Activated CD8-positive, alpha-beta T cell treated with anti-CD3 and anti-CD28 coated beads for 36 hours (primary cell): ENCODE measurements at places on chromosomes 12 and 14.

DNA sequence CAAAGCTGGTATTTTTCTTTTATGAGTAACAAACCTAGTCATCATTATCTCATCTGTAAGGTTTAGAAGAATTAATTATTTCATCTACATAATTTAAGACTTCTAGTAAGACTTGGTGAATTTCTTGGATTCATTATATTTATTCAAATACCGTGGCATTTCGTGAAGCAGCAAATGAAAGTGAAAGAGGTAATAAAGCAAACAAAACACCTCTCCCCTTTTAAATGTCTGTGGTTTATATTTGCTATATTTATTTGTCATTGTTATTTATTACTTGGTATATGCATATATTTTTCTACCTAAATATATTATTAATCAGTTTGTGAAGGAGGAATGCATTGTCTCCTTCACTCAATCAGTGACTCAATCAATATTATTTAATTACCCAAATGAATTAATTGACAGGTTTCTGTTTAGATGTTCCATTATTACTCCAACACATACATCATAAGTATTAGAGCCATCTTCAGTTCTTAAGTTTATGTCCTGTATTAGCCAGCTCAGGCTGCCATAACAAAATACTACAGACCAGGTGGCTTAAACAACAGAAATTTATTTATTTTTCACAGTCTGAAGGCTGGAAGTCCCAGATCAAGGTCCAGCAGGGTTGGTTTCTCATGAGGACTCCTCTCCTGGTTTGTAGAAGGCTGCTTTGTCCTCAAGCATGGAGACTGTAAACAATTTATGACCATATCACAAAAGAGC is 6.6 kb downstream of the CFAP54 start:
- DNase-seq: no peak

GRCh38 chr14:65840118-65840751 is 427.7 kb downstream of the FUT8 start:
- no peak for DNase-seq

DNA sequence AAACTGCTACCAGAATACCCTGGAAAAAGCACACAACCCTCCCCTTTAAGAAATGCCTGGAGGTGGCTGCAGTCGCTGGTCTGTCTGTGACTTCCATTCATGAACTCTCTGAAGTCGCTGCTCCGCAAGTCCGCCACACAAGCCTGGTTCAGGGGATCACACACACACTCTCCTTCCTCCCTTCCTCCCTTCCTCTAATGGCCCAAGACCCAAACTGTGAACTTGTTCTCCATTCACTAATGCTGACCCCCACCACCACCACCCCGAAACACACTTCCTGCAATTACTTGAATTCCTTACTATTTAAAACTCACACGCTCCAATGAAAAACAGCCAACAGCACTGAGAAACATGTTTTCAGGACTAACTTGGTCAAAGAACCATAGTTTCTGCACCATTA is 1.0 kb upstream of the LMO3 start:
- no peak for DNase-seq

- no peak for DNase-seq
Observed at GRCh38 chr12:132740313-132740646, 21.4 kb downstream of the ANKLE2 start.

- DNase-seq: peak; percentile 75
Observed at GRCh38 chr12:122203301-122204166, at the start of gene B3GNT4. Gene B3GNT4 (plus strand): TSS chr12:122203709. CDS start chr12:122204619, 910 bp downstream.

GRCh38 chr12:47078733-47079467 is 521 bp upstream of the PCED1B start:
- peak; percentile 68 for DNase-seq

DNA sequence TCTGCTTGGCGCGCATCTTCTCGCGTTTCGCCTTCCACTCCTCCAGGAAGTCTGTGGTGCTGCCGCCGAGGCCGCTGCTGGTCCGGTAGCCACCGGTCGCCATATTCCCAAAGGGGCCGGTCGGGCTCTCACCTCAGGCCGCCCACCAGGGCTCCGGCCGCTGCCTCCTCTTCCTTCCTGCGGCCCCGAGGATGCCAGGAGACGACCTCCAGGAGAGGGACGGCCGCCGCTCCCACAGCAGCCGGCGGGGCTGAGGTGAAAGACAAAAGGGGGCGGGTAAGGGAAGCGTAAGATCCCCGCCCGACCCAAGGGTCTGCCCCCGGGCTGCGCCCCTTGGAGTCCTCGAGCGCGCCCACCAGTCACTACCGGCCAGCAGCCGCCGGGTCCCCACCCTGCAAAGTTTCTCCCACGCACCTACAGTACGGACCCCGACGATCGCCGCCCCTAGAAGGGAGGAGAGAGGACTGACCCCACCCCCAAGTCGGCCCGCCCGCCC is 574 bp downstream of the PAWR start:
- DNase-seq: no peak

DNA sequence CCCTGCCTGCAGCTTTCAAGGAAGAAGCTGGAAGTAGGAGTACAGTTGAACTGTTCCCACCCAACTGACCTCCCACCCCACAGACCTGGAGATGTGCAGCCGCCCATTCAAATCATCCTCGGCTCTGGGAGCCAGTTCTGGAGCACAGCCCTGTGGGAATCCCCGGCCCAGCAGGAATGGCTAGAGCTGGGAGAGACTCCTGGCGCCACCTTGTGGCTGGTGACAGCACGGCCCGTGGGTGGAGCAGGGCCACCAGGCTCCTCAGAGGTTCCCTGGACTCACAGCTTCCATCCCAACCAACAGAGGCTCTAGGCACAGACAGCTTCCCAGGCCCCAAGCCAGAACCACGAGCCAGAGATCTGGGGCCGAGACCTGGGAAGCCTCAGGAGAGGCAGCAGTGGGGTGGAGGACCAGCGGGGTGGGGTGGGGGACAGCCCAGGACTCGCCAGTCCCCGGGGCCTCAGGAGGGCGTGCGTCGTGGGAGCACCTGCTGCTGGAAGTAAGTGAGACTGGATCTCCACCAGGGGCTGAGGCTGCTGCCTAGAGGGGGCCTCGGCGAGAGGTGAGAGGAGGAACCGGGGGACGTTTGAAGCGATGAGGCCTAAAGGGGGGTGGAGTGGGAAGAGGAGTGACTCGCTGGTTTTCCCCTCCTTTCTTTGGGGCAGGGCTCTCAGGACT is 43.4 kb downstream of the RNF34 start:
- peak; percentile 79 for DNase-seq

- no peak for DNase-seq
Observed at GRCh38 chr12:12800406-12801180, 12.6 kb upstream of the DDX47 start.

DNA sequence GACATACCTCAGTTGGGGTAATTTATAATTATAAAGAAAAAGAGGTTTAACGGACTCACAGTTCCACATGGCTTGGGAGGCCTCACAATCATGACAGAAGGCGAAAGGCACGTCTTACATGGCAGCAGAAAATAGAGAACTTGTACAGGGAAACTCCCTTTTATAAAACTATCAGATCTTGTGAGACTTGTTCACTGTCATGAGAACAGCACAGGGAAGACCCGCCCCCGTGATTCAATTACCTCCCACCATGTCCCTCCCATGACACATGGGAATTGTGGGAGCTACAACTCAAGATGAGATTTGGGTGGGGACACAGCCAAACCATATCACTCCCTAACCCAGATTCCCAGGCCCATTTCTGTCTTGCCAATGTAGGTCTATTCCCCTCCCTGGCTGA is 22.1 kb downstream of the MYO1H start:
- no peak for DNase-seq

DNA sequence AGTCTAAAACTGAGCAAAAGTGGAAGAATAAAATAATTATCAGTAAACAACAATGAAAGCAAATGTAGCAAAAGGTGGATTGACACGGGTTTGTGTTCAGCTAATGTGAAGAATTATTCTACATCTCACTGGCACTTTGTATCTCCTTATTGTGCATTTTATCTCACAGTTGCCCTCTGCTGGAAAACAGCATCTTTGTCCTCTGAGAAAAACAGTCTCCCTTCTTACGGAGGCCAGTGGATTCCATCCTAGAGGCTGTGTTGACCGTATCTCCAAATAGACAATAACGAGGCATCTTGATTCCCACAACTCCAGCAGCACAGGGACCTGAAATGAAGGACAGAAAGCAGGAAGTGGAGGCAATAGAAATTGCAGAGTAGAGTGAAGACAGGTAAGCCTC is 51.3 kb upstream of the PLBD1 start:
- no peak for DNase-seq

- DNase-seq: no peak
Observed at GRCh38 chr14:34711169-34711568, 3.2 kb downstream of the CFL2 start.

GRCh38 chr12:13101821-13102375 is 1.6 kb downstream of the GSG1 start:
- DNase-seq: peak; percentile 39

DNA sequence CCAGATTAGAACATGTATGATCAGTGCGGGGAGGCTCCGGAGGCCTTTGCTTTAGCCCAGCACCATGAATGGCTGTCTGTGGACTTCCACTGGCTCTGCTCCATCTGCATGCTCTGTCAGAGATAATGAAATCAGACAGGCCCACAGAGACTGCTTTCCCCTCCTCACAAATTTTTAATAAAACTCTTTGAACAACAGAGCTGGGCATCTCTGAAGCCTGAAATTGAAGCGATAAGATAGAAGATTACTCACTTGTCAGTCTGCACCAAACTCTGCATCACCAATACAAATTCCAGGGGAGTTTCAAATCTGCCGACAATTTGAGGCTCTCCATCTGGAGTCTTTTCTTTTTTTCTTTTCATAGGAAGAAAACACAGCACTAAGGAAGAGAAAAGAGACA is 110.0 kb downstream of the DYRK2 start:
- no peak for DNase-seq

GRCh38 chr12:29719381-29719780 is 64.4 kb downstream of the TMTC1 start:
- no peak for DNase-seq

- no peak for DNase-seq
Observed at GRCh38 chr12:12819221-12819620, 6.1 kb downstream of the DDX47 start.

- no peak for DNase-seq
Observed at GRCh38 chr12:85440271-85440670, 160.3 kb downstream of the ALX1 start.

GRCh38 chr12:14563046-14563445 is 4.6 kb downstream of the PLBD1 start:
- DNase-seq: no peak

DNA sequence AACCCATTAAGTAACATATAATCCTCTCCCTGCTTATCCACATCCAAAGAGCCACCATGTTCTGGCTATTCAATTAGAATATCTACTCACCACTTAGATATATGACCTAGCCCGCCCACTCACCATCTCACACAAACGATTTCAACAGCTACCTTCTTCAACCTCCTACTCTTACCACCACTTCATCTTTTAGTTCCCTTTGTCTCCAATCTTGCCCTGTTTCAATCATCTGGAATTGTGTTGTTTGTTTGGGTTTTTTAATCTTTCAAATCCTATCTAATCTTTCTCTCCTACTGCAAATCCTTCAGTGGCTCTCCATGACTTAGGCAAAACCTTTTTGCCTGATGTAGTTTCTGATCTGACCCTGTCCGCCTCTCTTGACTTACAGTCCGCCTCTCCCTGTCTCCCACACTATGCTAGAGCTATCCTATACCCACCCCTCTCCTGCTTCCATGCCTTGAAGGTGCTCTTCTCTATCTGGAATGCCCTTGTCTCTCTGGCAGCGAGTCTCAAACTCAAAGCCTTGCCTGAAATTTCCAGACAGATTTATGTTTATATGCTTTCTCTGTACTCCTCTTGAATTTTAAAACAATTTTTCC is 161.0 kb upstream of the CRY1 start:
- no peak for DNase-seq

- no peak for DNase-seq
Observed at GRCh38 chr14:77006132-77006531, 22.4 kb downstream of the IRF2BPL start.

GRCh38 chr14:45426685-45427282 is 173.8 kb upstream of the MIS18BP1 start:
- DNase-seq: no peak

- no peak for DNase-seq
Observed at GRCh38 chr12:7498809-7499208, 4.8 kb downstream of the CD163 start.

DNA sequence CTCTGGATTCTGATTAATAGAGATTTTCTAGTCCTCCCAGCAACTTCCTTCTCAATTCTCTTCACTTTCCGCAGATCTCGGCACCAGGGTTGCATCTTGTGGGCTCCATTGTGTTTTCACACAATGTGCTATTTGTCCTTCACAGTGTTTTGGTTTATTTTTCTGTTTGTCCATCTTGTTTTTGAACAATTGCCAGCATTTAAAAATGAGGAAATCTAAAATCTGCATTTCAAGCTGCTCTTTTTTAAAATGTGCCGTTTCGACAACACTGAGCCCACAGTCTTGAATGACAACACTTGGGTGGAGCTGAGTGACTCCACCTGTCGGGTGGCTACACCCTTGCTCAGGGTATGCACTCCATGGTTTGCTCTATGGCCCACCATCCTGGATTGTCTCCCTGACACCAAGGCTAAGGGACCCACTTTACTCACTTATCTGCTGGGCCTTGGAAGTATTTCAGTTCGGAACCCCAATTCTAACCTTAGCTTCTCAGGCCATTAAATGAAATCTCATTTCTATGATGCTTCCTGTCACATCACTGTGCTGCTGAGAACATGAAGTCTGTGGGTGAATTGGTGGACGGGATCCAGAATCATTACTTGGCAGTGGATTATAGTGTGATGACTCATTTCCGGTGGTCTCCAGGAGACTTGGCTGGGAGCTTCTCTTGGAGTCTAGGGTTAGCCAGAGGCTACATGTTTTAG is 3.4 kb upstream of the MYRFL start:
- DNase-seq: no peak

- DNase-seq: no peak
Observed at GRCh38 chr12:49583366-49584094, 15.6 kb upstream of the MCRS1 start.

GRCh38 chr12:116284396-116284795 is 6.9 kb upstream of the MED13L start:
- no peak for DNase-seq

GRCh38 chr14:48125654-48126053 is 450.2 kb upstream of the MDGA2 start:
- DNase-seq: no peak

GRCh38 chr12:98208816-98209215 is 306.6 kb upstream of the TMPO start:
- no peak for DNase-seq

DNA sequence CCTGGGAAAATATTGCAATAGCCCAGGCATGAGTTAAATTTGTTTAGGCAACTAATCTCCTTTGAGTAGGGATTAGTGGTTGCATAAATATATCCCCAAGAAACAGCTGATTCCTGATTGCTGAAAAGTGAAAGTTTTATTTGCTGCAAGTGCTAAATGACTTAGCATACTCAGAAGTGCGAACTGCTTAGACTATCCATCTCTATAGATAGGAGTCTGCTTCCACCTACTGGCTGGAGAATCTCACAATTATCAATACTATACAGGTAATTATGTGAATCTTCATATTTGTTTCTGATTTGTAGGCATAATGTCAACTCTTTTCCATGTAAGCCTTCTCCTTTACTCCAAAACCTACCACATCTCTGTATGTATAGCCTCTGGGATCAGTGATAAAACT is 12.0 kb upstream of the SLCO1B3 start:
- no peak for DNase-seq

DNA sequence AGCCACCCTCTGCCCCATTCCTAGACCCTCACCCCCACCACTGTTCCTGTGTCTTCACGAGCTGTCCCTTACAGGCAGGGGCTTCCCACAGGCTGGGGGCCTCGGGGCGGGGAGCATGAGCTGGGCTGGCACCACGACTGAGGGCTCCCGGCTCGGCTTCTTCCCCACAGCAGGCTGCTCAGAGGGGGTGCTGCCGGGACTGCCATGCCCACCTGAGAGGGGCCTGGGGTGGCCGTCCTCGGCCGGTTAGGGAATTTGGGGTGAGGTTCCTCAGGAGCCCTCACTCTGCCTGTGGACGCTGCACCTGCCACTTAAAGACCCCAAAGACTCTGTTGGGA is 6.8 kb downstream of the SLC25A47 start:
- DNase-seq: no peak
